ENCODE measurements at places on chromosomes 6 and 20.
A peak's percentile ranks its signal among the peaks of the same experiment; 100 is the strongest.

DNA sequence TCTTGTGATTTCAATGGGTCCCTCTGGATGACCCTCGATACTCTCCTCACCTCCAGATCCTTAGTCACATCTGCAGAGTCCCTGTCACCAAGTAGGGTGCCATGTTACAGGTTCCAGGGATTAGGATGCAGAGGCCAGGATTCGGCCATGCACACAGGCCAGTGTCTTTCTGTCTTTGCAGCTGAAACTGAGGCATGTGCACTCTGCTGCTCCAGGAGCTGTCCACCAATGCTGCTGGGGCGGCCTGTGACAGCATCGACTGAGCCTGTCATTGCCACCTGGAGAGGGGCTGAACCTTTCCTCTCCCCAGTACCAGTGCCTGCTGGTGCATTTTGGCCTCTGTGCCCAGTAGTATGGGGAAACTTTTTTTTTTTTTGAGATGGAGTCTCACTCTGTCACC, 4.4 kb upstream of the RBM38 start:
- DNase-seq = no peak

GRCh38 chr6:12280458-12280857, 9.7 kb upstream of the EDN1 start:
- no peak for DNase-seq

DNA sequence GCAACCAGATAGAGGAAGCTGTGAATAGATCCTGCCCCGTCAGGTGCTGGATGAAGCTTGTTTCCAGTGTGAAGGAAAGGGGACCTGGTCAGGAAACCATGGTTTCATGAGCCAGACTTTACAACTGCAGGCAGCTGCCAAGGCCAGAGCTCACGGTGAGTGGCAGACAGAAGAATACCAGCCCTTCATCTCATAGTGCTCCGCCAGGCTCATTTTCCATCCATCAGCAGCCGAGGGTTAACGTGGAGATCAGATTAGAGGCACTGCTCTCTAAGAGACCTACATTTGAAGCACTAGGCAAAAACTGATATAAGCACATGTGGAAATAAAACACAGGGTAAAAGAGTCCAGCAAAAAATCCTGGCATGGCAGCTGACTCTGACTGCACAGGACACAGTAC, 172.4 kb downstream of the CD24 start:
- DNase-seq = no peak

DNA sequence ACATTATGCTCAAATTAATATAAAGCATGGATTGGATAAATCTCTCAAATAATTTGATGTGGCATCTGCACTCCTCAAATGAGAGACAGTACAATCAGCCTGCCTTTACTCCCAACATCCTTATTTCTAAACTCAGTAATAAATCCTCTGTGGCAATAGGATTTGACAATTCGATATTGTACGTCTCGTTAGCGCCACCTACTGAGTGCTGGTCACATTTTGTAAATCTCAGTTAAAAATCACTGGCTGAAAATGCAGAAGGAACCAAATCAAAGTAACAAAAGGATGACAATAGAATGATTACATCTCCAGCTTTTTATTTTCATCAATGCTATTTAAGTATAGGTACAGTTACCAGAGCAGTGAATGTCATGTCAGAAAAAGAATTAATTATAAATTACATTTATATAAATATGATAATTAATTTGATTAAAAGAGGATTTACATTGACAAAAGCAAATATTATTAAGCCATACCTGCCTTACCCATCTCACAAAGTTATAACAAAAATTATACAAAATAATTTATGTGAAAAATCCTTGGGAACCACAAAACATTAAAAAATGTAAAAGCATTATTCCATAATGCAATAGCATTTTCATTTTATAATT, 20.2 kb upstream of the GJE1 start:
- DNase-seq = peak; percentile 62

GRCh38 chr6:73666393-73666792, 12.6 kb upstream of the SLC17A5 start:
- DNase-seq = no peak

- DNase-seq = peak; percentile 10
Measured at GRCh38 chr20:63701051-63701328, 4.5 kb downstream of the TNFRSF6B start.

GRCh38 chr6:144447472-144447871, 162.3 kb downstream of the UTRN start:
- no peak for DNase-seq

DNA sequence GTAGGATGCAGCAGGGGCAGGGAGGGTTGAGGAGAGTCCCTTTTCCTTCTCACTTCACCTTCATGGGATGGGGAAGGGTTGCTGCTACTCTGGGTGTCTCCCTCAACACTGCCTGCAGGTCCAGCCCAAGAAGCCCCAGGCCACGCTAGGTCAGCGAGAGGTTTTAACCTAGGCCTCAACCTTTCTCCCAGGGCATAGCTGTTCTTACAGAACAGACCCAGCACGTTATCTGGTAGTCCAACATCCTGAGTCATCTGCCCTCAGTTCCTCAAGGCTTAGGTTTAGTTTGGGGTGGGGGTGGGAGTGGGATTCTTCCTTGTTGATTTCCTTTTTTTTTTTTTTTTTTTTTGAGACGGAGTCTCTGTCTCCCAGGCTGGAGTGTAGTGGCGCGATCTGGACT, 15.8 kb downstream of the LRRC73 start:
- no peak for DNase-seq

- no peak for DNase-seq
Measured at GRCh38 chr6:77159730-77160129, 303.6 kb downstream of the HTR1B start.

All from left ventricle myocardium superior (tissue), 1 donor.